SK-N-SH (cell line): ENCODE measurements at places on chromosomes 5 and 9. TPM values are rescaled to one million over a fixed set of nuclear protein-coding genes. Genes with fewer than 3 reads are reported as not detected.
A peak's percentile ranks its signal among the peaks of the same experiment; 100 is the strongest.

DNA sequence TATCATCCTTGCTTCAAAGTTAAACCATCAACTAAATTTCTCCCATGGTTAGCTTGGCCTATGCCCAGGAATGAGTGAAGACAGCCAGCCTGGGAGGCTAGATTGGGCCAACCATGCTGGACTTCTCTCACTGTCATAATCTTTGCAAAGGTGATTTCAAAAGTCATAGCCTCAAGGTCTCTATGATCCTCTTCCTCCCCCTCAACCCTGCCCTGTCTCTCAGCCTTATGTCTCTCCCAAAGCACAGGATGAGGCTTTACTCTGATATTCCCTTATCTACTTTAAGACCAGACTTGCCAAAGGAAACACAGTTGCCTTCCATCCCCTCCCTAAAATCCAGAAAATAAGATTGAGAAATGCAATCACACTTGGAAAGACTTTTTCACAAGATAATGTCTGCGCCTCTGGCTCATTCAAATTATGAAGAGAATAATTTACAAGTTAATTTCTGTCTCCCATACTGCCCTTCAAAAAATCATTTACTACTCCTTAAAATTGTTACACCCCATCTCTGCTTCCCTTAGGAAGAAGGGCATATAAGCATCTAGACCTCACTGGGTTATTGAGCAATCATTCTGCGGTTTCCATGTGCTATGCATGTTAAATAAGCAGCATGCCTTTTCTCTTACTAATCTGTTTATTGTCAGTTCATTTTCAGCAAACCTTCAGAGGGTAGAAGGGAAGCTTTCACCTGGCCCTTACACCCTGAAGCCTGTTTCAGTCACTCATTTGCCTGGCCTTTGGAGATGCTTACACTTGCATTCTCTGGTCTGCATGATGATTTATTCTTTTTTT lies 113.8 kb upstream of the ANKRD55 start:
- H3K36me3 ChIP-seq: no peaks in the 10 kb centered on the region
- peaks cover 6% of the 10 kb centered on the region for H3K4me1 ChIP-seq
- no peak overlapping the region for H3K4me3 ChIP-seq
- no peak overlapping the region for H3K27ac ChIP-seq

The MVB12B gene
- polyA plus RNA-seq: 3.7 and 5.1 TPM in 2 replicates

DNA sequence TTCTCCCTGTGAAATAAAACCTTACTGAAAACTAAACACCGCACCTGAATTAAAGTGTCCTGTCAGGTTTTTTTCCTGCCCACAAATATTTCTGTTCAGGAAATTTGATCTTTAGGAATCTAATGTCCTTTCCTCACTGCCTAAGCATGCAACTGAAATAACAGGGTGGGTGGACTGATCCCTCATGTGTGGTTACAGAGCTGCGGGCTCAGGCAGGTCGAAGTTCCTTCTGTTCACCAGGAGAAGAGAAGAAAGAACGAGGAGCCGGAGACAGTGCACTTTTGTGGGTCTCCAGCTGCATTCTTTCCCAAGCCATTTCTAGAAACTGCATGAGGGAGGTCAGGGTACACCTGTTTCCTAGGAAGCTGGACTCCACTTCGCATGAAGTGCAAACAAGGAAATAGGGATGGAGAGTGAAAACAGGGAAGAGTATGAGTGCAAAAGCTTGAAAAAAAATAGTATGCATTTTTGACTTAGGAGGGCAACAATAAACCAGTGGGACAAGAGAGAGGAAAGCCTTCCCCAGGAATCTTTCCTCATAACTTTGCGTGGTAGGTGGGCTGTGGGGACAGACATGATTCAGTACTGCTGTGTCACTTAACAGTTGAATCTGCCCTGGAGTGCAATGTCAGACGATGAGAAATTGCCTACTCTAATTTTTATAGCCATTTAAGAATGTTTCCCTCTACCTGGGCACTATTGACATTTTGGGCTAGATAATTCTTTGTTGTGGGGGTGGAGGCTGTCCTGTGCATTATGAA lies 60.3 kb downstream of the GCNT1 start:
- H3K27me3 ChIP-seq: peaks cover 64% of the 10 kb centered on the region
- no peak for DNase-seq
- H3K36me3 ChIP-seq: no peaks in the 10 kb centered on the region
- no peak overlapping the region for H3K4me3 ChIP-seq
- no peaks in the 10 kb centered on the region for H3K4me1 ChIP-seq
- H3K27ac ChIP-seq: no peak overlapping the region

DNA sequence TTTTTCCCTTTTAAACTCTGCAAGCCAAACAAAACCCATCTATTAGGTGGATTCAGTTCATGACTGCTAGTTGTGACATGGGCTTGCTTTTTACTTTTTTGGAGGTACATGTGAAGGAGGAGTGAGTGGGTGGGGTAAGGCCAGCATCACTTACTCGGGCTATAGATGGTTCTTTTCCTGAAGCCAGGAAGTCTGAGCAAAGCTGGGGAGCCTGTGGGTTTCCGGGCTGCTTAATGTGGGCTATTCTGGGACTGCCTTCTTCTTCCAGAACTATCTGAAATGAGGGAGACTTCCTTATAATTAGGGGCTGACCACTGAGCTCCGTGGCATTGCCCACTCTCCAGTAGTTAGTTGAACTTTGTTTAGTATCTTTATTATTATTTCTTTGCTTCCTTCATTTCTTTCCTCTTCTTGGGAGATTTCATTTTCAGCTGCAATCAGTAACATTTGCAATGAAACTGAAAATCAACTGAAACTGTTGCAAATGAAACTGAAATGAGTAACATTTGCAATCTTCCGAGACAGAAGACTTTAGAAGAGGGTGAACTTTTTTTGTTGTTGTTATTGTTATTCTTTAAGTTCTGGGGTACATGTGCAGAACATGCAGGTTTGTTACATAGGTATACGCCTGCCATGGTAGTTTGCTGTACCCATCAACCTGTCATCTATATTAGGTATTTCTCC lies 204.9 kb downstream of the LRRC70 start:
- no peaks in the 10 kb centered on the region for H3K4me1 ChIP-seq
- H3K27me3 ChIP-seq: no peaks in the 10 kb centered on the region
- H3K36me3 ChIP-seq: no peaks in the 10 kb centered on the region

DNA sequence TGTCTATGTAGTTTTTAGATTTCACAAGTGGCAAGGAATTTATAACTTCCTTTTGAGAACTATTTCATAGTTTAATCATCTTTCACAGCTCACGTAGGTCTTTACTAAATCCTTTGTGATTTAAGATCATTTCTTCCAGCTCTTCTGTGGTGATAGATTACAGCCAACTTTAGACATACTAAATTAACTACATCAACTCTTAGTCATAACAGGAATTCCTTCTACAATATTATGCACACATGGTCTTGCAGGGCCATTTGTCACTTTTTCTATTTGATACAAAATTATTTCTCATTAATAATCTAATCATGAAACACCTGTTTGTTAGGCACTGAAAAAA lies 208.4 kb downstream of the PDE4D start:
- H3K36me3 ChIP-seq: no peaks in the 10 kb centered on the region
- H3K4me1 ChIP-seq: no peaks in the 10 kb centered on the region
- no peak overlapping the region for H3K27ac ChIP-seq
- no peaks in the 10 kb centered on the region for H3K27me3 ChIP-seq
- H3K4me3 ChIP-seq: no peak overlapping the region

GRCh38 chr5:40904205-40904993 lies 4.9 kb upstream of the C7 start:
- H3K4me1 ChIP-seq: no peaks in the 10 kb centered on the region
- H3K36me3 ChIP-seq: no peaks in the 10 kb centered on the region
- H3K4me3 ChIP-seq: peak overlapping the region; percentile 43; the same call in 1 of the 2 replicates
- DNase-seq: peak; percentile 67
- peak overlapping the region; percentile 86 for H3K27ac ChIP-seq

DNA sequence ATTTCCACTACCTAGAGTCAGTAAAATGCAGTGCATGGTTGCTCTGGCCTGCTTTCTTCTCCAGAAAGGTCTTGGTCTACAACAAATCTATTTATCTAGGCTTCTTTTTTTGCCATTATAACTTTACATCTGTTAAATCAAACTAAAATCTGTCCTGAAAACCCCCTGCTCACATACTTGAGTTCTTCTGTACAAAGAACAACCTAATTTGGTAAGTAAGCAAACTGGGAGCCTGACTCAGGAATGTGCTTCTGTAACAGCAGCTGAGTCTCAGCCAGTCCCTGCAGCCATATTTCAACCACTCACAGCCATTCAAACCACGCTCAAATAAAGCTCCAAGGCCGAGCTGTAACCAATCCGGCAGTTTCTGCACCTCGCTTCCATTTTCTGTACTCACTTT lies 95.8 kb downstream of the PLPP1 start:
- H3K27ac ChIP-seq: peak overlapping the region; percentile 78
- no peak overlapping the region for H3K4me3 ChIP-seq

The PCDHA7 gene
- 0.15 and 0.16 TPM in 2 replicates for polyA plus RNA-seq
